NCI-H1417 treated with DMSO at 0.1 percent for 48 hours (cell line): ENCODE measurements at places on chromosomes 3 and 15.

GRCh38 chr3:128878556-128879124 is 780 bp upstream of the ACAD9 start:
- no peak for DNase-seq

GRCh38 chr3:8650583-8651416 is 6.2 kb upstream of the SSUH2 start:
- no peak for DNase-seq

- no peak for DNase-seq
These were observed 222.4 kb downstream of the OPA1 start for GRCh38 chr3:193815246-193816027.

GRCh38 chr3:57961828-57962447 is 46.3 kb upstream of the FLNB start:
- DNase-seq, result no peak

DNA sequence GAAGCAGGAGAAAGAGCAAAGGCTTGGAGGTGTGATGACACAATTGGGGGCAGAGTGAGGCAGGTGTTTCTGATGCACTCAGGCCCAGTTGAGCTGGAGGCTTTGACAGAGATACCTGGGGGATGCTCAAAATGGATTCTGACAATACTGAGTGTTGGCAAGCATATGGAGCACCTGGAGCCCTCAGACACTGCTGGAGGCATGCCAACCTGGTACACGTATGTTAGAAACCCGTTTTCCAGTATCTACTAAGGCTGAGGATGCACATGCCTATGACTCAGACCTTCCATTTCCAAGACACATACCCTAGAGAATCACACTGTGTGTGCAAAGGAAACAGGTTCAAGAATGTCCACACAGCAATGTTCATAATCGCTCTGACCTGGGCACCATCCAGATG is 58.7 kb downstream of the WNT7A start:
- no peak for DNase-seq

- peak; percentile 64 for DNase-seq
These were observed 272.2 kb upstream of the CHRNA7 start for GRCh38 chr15:31758126-31758525.
